SK-MEL-5 (cell line): ENCODE measurements at places on chromosomes 7 and 10.

GRCh38 chr7:117600911-117601310 is 121.1 kb downstream of the CFTR start:
- no peak for DNase-seq

DNA sequence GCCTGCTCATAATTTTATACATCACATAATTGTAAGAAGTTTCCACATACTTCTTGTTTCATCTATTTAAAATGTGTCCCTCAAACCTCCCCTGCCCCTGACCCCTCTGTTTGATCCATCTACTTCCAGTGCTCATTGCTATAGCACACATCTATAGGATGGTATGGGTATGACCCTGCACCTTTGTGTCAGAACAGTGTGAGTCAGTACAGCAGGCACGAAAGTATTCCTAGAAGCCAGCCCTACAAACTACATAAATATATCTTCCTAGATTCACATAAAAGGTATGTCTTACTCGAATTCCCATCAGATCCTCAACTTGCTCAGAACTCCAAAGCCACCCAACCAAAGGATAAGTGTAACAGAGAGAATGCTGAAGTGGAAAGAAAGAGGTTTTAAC is 25.7 kb upstream of the ING3 start:
- no peak for DNase-seq

DNA sequence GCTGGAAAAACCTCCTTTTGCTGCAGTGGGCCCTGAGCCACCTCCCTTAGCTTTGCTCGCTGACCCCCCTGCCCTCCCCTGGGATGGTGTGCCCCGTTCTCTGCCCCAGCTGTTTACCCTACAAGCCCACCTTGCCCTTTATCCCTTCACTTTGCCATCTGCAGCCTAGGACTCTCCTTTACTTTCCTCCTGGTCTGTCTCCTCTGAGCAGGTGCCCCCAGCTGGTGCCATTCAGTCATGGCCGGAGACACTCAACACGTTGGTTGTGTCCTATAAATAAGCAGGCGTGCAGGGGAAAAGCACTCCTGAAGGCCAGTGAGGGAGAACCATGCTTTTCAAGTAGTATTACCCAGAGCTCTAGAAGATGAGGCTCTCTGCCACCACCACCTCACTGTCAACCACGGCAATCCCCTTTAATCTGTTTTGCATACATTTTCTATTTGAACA is 6.1 kb downstream of the RASSF4 start:
- DNase-seq: no peak

DNA sequence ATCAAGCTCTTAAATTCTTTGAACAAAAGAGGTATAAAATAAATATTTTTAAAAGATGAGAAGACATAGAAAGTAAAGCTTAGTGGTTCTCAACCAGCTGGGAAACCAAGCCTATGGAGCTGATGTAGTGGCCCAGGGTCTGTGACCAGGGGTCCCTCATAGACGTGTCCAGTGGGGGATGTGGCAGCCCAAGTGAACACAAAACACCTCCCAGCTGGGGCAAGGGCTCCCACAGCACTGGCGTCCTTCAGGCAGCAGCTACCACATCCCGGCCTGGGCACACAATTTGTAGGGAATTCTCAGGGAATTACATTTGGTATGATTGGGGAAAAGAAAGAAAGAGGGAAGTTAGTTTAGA is 17.8 kb upstream of the CCDC71L start:
- no peak for DNase-seq

DNA sequence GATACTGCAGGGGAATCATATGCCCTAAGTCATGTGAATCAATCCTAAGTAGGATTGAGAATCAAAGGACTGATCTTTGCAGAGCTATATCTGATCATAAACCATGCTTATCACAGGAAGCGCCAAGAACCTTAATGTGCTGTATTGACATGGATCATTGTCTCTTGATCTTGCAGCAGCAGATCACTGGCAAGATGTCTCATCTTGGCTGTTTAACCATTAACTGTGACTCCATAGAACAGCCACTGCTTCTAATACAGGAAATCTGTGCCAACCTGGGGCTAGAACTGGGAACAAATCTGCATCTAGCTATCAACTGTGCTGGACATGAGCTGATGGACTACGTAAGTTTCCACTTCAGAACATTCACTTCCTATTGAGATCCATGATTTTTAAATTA is 21.6 kb downstream of the ENO4 start:
- DNase-seq: no peak
